ENCODE measurements at places on chromosomes 5 and 9. TPM values are rescaled to one million over a fixed set of nuclear protein-coding genes. Genes with fewer than 3 reads are reported as not detected.

The NUTM2G gene
- total RNA-seq, result not detected

The GFI1B gene
- total RNA-seq, result 1.0 TPM

The FCN2 gene
- not detected for total RNA-seq

The PRDM9 gene
- total RNA-seq, result not detected

The ARHGEF28 gene
- total RNA-seq, result 130 TPM

All from stomach (tissue), 19 donors.